AG08395 (cell line): ENCODE measurements at places on chromosomes 16 and 17.

DNA sequence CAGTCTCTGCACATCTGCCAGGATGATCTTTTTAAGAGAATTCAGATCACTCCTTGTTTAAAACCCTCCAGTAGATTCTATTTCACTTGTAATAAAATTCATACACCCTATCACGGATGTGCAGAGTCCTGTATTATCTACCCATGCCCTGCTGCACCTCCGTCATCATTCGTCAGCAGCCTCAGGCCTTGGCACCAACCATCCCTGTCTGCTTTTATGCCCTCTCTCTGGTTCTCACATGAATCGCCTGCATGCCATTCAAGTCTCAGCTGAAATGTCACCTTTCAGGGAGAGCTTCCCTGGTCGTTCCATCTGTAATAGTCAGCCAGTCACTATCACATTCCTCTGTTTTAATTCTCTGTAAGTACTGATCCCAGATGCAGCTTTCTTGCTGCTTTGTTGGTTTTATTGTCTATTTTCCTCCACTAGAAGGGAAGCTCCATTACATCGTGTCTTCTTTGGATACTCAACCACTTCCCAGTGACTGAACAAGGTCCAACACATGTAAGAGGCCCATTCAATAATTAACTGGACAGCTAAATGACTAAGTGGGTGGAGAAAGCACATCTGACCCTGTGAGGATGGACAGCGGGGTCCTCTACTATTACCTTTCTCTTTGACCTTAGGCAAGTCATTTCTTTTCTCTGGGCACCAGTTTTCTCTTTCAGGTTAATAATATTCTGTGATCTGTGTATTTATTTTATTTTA is 81.2 kb upstream of the GOT2 start:
- DNase-seq = no peak

- peak; percentile 13 for DNase-seq
Observed at GRCh38 chr17:35448214-35448898, at the start of gene SLFN13. SLFN13 (minus strand) TSS chr17:35448766; CDS start chr17:35445680, 3,086 bp downstream.

GRCh38 chr16:3578121-3578520 is 918 bp upstream of the NLRC3 start:
- no peak for DNase-seq

GRCh38 chr16:28324887-28325279 is 32.6 kb downstream of the SBK1 start:
- DNase-seq = no peak

GRCh38 chr17:20896153-20896649 is 146.6 kb downstream of the USP22 start:
- DNase-seq = no peak

GRCh38 chr16:81730090-81731051 is 48.7 kb upstream of the PLCG2 start:
- peak; percentile 87 for DNase-seq

DNA sequence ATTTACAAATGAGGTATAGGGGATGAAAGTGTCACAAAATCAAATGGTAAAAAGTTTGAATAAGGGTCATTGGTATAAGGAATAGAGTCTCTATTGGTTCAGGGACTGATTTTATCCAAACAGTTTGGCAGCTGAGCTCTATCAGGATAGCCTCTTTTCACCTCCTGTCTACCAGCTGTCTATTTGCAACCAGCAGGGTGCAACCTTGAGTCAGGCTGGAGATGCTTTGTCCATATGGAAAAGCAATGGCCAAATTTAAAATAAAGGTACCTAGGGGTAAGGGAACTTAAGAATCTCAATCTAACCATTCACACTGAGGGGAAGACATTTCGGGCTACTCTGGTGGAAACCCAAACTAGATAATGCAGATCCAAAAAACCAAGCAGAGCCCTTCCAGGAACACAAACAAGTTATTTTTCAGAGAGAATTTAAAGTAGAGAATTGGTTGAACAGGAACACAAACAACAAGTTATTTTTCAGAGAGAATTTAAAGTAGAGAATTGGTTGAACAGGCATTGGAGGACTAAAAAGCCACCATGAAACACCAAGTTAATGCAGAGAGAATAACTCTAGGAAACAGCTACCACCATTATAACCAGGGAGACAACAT is 12.6 kb upstream of the CA10 start:
- no peak for DNase-seq

DNA sequence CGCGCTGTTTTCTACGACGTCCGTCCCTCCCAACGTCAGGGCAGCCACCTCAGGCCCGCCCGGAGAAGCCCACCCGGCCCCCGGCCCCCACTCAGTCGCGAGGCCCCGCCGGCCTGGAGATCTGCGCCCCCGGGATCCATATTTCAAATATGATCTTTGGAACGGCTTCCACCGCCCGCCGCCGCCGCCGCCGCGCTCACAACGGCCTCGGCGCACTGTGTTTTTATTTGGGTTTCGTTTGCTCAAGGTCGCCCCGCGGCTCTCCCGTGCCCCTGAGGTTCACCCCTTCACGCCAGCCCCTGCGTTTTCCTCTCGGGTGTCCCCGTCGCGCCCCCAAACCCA is 4.2 kb upstream of the CBX4 start:
- DNase-seq = no peak

DNA sequence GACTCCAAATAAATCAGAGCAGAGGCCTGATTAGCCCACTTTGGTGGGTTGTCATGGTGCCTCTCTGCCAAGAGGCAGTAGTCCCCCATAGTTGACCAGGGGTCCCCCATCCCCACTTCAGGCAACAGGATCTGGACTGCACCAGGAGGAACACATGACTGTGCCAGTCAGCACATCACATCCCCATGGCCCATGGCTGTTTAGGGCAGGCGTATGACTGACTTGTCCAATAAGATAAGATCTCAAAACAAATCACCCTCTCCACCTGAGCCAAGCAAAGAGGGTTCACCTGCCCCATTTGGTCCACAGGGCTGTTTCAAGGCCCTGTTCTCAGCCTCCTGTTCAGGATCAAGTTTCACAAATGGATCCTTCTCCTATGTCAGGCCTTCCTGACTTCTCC is 93.3 kb downstream of the C16orf78 start:
- no peak for DNase-seq

DNA sequence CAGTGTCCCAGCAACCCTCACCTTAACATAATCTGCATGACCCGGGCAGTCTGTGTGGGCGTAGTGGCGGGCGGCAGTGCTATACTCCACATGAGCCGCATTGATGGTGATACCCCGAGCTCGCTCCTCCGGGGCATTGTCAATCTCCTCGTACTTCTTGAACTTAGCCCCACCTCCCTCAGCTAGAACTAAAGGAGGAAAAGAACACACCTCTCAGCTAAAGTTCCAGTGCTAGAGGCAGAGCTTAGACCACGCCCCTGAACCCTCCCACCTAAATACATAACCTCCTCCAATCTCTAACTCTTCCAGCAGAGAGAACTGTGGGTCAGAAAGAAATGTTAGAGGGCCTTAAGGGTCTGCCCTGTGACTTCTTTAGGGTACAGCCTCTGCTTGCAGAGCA is 855 bp downstream of the TUFM start:
- DNase-seq = peak; percentile 17

- no peak for DNase-seq
Observed at GRCh38 chr16:87734644-87735043, 31.1 kb downstream of the KLHDC4 start.

GRCh38 chr16:2148714-2149629 is 547 bp downstream of the RAB26 start:
- DNase-seq = no peak

GRCh38 chr17:18071751-18072150 is 16.0 kb upstream of the DRG2 start:
- DNase-seq = no peak

GRCh38 chr17:80649672-80650330 is 105.2 kb downstream of the RPTOR start:
- DNase-seq = peak; percentile 90

GRCh38 chr17:81238490-81238814 is 403 bp downstream of the TEPSIN start:
- DNase-seq = peak; percentile 20

- DNase-seq = no peak
Observed at GRCh38 chr16:19269098-19269497, 16.4 kb upstream of the CLEC19A start.

DNA sequence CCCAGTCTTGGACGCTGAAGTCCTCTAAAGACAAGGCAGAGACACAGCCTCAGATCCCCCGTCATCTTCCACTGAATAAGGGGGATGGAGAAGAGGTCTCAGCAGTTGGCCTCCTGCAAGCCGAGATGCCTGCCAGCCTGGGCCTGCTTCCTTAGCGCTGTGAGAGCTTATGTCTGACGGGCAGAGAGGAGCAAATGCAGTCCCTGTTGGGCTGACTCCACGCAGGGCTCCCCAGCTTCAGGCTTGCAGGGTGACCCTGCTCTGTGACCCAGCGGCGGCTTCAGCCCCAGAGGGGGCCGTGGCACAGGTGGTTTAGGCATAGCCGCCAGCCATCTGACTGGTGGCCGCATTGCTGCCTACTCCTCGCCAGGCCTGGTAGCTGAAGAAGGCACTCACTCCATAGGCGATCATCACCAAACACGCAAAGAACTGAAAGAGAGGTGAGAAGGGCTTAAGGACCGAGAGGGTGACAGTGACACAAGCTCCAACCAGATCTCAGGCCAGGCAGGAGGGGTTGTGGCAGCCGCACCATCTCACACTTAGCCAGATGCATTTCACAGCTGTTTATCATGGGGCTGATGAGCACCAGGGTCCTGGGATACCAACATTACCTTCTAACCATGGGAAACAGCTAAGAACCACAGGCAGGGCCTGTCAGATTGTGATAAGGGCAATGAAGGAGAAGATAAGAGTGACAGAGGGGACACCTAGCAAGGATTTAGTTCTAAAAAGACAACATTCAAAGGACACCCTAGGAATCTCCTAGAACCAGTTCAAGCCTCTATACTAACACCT is 11.7 kb downstream of the ARL2BP start:
- no peak for DNase-seq

- no peak for DNase-seq
Observed at GRCh38 chr16:9323170-9323569, 231.7 kb downstream of the HAPSTR1 start.

DNA sequence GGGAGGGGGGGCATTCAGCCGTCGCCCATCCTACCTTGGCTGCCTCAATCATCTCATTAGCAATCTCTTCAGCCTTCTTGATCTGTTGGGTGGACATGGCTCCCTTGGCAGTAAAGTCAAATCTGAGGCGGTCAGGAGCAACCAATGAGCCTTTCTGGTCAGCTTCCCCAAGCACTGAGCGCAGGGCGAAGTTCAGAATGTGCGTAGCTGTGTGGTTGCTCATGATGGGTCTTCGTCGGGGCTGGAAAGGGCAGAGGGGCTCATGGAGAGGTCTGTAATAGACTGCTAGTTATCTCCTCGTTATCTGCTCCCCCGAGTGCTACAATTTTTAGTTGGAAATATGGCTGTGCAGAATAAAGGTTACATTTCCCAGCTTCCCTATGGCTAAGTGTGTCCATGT is 7.2 kb upstream of the EXOSC6 start:
- DNase-seq = no peak

DNA sequence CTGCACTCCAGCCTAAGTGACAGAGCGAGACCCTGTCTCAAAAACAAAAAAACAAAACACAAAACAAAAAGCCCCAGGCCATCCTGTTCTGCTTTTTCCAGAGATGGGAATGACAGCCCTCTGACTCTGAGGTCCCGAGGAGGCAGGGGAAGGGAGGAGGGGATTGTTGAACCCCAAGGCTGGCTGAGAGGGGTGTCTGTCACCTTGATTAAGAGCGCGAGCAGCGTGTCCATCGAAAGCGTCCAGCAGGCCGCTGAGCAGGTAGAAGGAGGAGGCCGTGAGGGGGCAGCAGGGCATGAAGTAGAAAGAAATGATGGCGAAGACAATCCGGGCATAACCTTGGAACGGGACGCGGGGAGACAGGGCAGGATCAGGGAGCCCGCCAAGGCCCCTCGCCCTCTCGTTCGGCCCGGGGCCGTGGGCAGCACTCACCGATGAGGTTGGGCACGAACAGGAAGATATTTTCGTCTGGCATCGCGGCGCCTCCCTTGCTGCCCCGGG is 593 bp downstream of the CDIPT start:
- no peak for DNase-seq

- DNase-seq = peak; percentile 10
Observed at GRCh38 chr16:2339521-2340484, 725 bp downstream of the ABCA3 start.

DNA sequence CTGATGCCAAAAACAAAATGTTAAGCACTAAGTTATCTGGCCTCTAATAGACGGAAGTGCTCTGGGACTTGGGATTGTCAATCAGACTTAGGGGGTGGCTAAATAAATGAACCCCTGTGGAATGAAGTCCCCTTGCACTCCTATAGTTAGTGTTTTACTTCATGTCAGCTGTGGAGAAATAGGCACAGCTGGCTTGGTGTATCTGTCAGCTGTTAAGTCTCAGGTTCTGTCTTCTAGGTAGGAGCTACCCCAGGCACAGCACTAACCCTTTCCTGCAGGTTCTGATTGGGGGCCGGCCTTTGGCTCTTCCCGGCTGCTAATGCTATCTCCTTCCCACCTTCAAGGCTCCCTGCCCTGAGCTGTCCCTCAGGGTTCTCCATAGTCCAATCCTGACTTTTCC is 410.6 kb downstream of the UTP18 start:
- no peak for DNase-seq

DNA sequence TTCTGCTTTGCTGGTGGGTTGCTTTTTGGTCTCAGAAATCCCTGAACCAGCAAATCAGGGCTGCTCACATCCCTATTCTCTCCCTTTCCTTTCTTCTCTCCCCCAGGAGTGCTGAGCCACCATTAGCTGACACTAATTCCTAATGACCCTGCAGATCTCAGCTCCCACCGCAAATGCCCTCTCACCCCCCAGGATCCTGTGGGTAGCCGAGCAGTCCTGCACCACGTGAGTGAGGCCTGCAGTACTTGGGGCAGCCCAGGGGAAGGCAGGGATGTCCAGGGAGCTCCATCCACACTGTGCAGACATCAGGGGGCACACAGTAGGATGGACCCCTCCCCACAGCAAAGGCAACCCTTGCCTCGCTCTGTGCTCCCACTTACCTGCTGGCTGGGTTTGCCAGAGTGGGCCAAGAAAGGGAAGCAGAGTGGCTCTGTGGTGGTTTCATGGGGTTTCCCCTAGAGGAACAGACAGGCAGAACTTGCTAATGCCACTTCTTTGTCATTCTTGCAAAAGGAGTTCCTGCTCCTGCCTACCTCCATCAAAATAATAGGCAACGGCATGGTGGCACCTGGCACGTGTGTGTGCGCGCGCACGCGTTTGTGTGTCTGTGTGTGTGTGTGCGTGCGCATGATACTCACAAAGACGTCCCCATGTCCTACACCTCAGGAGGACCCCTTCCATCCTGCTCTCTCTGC is 135.6 kb downstream of the GAS7 start:
- DNase-seq = no peak

DNA sequence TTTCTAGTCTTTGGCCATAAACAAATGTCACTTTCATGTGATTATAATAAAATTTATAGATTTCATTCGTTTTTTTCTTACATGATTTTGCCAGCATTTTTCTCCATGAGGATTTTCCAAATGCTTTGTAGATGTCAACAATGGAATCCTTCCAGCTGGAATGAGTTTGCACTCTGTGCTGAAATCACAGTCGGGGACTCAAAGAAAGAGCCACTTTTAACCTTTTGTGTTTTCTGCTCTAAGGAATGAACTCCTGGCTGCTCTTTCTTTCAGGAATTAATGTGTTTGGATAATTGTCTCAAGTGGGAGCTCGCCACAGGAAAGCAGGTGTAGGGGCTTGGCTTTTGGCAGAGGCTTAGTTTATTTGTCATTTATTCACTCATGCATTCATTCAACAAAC is 372.3 kb upstream of the SALL1 start:
- peak; percentile 32 for DNase-seq

GRCh38 chr16:58154345-58154744 is 25.2 kb upstream of the CFAP20 start:
- DNase-seq = peak; percentile 13
